T-helper 22 cell (primary cell): ENCODE measurements at places on chromosomes 6 and 20.

DNA sequence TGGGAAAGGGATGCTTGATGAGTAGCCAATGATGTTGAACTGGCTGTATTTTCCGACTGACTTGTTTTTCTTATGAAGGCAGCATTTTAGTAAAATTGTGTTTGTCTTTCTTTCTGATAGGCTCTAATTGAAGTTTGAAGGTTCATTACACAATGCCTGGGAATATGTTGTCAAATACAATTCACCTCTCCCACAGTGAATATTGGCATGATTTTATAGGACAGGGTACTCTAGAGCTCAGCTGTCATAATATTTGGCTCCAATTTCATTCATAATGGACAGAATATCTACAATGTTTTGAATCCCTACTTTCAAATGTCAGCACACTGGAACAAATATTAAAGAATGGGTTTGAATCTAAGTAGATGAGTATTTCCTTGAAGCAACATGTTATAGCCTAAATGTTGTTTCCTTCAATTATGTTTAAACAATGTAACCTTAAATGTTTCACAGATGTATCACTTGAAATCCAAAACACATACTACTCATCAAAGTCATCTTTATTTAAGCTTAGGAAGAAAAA lies 81.4 kb downstream of the LAMA2 start:
- DNase-seq: no peak

- DNase-seq: no peak
Measured at GRCh38 chr20:6108330-6108729, 14.5 kb downstream of the FERMT1 start.

DNA sequence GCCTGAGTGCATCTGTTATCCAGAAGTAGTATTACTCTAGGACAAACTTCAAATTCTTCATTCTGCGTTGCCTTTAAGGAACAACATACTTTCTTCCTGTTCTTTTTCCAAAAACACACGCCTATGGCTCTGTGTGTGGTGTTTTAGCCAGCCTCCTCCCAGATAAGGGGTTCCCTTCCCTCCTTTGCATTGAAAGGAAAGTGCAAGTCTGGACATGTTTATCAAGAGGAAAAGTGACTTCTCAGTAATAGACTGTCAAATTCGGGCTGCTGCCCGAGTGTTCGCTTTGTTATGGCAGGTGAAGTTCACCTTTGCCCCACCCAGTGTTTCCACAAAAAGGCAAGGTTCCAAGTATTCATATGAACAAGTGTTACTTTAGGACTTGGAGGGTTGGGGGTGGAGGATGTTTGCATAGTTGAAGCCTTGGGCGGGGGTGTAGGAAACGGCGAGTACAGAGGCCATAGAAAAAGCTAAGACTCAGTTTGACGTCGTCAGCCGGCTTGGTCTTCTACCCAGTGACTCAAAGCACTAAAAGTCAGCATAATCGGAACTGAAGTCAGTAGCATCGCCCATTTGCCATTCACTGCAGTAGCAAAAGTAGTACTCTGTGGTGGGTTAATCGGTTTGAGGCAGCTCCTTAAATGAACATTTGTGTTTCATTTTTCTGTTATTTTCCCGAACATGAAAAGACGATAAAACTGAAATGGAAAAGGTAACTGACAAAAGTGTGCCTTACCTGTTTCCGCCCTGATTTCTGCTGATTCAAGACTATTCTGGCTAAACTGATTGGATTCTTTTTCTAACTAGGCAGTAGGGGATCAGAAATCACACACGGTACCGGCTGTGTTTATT lies 12.5 kb downstream of the PRDM1 start:
- peak; percentile 67 for DNase-seq

DNA sequence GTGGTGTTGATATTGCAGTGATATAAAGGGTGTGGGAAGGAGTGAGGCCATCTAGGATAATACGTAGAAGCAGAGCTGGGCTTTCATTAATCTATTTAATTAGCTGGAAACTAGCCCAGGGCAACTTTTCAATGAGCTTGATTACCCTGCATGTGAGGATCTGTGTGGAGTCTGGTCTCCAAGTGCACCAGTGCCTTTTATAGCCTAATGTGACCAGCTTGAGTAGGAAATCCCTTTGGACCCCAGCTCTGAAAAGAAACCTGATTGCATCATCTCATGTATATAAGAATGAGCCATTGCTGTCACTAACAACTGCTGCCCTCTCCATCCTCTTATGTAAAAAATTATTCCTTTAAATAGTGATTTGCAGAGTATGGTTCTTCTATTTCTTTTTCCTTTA lies 72.6 kb downstream of the CD109 start:
- DNase-seq: no peak

DNA sequence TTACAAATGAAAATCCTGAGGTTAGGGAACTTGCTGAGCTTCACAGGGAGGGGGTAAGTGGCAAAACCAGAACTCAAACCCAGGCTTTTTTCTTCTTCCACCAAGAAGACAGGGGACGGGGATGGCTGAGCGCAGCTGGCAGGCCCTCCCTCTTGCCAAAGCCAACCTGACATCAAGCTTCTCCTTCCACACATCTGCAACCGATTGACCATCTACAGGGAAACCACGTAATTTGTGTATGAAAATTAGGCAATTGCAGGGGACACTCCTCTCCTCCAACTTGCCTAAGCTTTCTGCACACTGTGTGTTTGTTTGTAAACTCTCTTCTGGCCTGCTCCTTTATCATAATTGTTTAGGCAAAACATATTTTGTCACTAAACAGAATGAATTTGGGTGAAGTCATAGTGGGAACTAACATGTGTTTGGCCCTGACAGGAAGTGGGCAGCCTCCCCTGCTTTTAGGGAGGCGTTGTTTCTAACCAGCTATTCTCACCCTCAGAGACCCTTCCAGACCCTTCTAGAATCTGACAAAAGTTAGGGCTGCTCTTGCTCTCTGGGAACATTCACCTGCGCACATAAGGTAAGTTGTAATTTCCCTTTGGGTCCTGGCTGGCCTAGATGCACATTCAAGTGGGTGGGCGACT lies 18.9 kb downstream of the ZNF831 start:
- no peak for DNase-seq

DNA sequence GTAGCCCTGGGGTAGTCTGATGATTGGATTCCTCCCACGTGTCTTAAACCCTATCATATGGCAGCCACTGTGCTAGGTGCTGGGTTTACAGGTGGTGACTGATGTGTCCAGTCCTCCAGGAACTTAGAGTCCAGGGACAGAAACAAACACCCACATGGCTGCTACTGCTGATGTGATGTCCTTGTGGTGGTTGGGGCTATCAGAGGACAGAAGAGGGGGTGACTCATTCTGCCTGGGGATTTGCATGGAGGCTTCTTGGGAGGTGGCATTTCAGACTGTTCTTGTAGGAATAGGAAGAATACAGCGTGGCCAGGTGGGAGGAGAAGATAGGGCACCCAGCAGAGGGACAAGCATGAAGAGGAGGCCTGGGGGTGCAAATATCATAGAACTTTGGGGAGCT lies 9.8 kb downstream of the RAET1G start:
- DNase-seq: no peak

DNA sequence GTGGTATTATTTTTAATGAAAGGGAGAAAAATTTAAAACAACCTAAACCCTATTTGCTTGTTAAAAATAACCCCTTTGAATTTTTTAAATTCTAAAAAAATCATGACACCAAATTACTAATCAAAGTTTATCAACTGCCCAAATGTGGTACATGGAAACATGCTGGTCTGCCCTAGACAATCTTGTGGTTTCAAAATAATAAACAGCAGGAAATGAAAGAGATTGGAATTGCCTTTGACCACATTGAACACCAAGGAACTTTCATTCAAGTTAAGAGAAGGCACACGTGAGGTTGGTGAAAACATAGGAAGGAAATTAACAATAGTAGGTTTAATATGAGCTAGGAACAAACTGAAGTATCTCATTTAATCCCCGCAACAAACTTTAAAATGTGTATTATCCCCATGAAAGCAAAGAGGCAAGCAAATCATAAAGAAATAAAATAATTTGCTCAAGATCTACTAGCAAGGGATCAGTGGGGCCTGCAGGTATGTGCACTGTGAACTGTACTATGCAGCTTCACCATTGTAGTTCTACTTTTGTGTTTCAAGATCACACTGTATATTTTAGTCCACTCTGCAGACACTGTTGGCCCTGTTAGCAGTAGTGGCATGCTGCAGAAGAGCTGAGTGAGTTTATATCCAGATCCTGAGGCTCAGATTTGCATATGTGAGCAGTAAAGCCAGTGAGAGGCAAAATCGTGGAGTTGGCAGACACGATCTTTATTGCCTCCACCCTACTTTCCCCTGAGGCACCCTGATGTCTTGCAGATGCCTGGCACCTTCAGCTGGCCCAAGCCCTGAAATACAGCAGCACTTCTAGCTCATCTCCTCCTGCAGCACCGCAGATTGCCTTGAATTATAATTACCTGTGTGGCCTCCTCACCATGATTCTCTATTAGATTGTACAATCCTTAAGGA lies 157.8 kb upstream of the TENT5A start:
- no peak for DNase-seq

DNA sequence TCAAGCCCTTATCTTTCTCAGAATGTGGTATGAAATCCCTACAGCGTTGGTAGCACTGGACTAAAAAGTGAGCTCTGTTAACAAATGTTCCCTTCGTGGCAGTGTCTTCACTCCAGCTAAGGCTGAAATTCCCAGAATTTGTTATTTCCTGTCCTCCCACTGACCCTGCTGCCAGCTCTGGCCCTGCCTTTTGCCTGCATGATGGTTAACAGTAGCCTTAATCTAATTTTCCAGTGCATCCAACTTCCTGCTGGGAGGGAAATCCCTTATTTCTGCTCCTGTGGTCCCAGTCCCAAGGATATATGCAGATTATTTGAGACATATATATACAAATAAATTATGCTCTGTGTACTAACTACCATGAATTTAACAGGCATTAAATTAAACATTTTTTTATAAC lies 157.2 kb upstream of the CARMIL1 start:
- no peak for DNase-seq

DNA sequence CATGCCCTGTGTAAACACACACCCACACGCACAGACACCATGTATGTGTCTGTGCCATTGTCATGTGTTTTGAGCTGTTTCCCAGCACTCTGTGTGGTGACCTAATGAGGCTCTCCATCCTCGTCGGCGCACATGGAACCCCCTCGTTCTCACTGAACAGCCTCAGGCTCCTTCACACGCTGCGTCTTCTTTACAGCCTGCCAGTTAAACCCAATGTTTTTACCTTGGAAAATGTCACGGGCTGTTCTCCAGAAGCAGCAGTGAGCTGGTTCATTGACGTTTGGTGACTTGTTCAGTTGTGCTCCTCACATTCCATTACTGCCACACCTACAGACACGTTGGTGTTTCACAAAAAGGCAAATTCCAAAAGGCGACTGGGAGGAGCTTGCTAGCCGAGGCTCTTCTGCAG lies 201.0 kb upstream of the FOXQ1 start:
- DNase-seq: no peak

- DNase-seq: no peak
Measured at GRCh38 chr20:43188861-43189553, 699 bp downstream of the PTPRT start.

DNA sequence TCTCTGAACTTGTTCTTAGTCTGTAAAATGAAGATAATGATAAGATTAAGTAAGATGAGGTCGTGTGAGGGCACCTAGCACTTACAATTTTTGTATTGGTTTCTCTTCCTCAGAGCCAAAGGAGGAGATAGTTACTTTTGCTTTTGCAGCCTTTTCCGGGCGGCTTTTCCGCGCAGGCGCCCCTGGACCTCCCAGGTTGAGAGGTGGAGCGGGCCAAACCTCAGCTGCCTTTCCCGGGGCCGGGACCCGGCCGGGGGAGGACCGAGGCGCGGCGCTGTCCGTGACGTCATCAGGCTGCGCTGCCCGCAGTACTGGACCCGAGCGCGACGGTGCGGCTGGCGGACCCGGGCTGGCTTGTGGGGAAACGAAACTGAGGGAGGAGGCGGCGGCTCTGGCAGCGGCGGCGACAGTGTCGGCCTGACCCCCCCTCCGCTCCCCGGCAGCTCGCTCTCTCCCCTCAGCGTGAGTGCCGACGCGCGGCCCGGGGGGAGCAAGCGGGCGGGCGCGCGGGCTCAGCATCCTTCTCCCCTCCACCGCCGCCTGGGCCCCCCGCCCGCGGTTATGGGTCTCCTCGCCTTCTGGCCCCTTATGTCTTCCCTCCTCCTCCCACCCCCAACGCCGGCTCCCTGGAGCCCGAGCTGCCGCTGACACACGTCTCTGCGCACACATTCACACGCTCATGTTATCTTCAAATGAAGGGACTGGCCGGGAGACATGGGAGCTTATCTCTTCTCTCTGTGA lies at the start of gene CMTR1:
Gene CMTR1 (plus strand): TSS at position 306 of the 741 bp plus-strand sequence. CDS start 2,409 bp downstream, outside the sequence.
- DNase-seq: peak; percentile 94

DNA sequence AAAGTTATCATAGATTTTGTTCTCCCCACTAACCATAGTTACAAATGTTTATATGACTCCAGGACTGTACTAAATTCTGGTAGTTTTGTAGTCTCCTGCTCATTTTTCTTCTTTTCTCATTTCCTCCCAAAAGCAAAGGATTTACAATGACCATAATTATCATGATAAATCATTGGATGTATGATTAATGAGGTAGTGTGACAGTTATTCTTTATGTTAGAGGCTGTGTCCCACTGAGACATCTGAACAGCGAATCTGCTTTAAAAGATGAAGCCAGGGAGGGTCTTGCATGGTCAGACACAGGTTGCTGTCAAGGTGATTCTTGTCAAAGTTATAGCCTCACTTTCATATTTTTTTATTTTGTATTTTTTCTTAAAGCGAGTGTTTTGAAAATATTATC lies 285.2 kb upstream of the STXBP5 start:
- no peak for DNase-seq

DNA sequence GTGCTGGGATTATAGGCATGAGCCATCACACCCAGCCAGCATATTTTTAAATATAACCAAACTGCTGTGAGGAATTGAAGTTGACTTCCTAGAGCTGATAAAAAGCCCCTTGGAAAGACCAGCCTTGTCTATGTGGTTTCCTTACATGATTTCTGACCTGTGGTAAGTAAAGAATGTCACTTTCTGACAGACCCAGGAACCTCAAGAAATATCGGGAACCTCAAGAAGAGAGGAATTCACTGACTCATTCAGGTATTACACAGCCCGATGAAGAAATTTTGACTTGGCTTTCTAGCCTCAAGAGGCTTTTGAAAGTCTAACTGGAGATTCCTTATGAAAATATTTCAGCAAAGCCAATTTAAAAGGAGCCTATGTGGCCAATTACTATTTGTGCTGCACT lies 71.8 kb downstream of the FOXF2 start:
- DNase-seq: no peak

DNA sequence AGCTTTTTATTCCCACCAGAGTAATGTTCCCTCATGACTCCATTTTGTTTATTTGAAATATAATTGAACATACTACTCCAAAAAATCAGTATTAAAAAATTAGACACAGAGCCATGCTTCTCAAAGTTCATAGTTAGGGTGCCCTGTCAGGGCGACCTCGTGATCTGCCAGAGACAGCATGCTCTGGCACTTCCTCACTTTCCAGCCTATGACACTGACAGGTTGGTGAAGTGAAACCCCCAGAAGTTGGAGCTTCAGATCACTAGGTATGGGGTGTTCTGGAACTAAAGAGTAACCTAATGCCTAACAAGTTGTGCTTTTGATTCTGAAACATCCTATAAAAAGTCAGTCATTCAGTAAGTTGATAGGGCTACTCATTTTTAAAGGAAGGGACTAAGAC lies 93.0 kb downstream of the TBC1D7 start:
- DNase-seq: no peak

- DNase-seq: no peak
Measured at GRCh38 chr20:4138056-4138455, 122.7 kb upstream of the RNF24 start.
